HAP-1 (cell line): ENCODE measurements at places on chromosomes 1 and 21.

DNA sequence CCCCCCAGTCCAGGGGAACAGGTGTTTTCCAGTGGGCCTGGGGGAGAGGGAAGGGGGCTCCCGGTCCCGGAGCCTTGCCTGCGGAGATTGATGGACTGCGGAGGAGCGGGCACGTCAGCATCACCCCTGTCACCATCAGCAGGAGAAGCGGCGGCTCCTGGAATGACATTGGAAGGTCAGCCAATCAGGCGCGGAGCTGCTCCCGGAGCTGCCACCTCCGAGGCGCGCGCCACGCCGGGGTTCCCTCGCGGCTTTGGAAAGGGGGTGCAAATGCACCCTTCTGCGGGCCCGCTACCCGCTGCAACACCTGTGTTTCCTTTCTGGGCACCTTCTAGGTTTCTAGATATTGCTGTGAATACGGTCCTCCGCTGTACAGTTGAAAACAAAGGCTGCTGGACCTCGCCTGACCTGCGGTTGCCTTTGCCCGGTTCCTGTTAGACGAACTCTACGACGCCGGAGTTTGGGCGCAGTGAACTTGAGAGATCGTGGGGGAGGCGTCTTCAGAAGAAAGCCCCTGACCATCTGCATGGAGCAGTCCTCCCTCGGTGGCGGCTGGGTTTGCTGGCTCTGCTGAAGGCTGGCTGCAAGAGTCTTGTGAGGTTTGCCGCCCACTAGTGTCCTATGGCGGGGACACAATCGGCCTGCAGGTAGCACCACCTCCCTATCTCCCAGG, 5.3 kb downstream of the DSCAM start:
- no peak for DNase-seq

- no peak for DNase-seq
These were observed 216.2 kb downstream of the SEC16B start for GRCh38 chr1:177753655-177754054.

DNA sequence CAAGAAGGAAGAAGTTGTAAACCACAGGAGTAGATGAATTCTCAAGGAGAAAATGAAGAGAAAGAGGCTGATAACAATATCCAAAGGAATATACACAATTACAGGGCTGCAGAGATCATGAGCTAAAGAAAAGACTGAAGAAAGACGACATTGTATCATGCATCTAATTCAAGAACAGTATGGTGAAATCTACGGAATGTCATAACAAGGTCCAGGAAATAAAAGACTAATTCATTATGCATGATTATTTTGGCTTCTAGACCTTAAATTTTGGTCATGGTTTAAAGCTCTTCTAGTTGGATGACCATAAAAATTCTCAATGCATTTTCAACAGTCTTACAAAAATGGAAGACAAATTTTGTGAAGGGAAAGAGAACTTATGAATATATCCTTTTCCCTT, 71.7 kb downstream of the SH3GLB1 start:
- DNase-seq = no peak

DNA sequence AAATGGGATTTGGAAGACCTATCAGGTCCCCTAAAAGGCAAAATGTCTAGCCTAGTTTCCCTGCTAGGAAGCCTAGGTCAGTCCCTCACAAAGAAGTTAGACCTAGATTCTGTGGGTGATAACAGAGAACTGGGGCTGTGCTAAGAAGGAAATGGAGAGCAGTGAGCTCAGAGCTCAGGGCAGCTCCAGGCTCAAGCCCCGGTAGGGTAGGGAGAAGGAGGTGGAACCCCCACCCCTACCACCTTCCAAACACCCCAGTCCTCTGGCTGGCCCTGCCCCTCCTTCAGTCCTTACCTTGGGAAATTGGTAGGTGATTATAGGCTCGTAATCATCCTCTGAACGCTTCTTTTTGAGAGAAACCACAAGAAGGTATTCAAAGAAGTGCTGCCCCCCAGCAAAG, 1.1 kb downstream of the DENND2D start:
- no peak for DNase-seq

- DNase-seq = no peak
These were observed 21.1 kb downstream of the ERRFI1 start for GRCh38 chr1:8004803-8005573.

DNA sequence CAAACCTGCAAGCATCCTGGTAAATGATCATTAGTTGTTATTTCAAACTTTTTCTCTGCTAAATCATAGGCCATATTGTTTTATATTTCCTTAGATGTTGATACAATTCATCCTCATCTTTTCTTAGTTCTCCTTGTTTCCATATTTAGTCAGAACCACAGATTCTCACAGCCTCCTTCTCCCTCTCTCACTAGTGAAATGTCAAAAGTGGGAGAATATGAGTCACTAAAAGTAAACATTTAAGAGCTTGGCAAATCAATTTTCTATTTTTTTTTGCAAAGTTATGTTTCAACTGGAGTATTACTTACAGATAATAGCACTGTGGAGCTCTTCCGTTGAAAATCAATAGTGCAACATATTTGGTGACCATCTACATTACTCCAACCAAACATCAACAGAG, 308.8 kb downstream of the COL11A1 start:
- no peak for DNase-seq

DNA sequence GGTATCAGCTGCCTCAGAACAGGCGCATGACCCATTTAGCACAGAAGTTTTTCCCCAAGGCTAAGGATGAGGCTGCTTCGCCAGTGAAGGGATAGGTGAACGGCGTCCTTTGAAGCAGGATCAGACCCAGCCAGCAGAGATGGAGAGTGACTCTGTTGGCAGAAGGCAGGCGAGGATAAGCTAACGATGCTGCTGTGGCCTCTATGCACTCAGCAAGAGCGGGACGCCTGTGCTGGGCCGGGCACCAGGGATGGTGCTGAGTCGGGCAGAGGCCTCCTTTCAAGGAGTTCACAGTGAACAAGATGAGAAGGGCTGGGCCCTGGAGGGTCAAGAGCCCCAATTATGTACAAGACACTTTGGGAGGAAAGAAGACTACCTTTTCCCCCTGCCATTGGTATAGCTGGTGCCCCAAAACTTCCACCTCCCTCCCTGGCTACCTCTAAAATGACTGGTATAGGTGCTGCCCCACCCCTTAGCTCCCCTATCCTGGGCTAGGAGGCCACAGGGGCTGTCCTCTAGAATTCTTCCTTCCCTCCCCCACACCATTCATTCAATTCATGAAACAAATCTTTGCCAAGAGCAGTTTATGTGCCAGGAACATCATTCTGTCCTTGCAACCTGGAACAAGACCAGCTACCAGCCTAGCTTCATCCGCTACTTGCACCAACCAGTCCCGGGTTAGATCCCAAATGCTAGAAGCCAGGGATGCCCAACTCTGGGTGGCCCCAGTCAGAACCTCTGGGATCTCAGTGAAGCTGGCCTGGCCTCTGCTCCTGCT, 7.5 kb downstream of the XKR8 start:
- no peak for DNase-seq

GRCh38 chr1:198281911-198282310, 125.1 kb downstream of the NEK7 start:
- DNase-seq = no peak

DNA sequence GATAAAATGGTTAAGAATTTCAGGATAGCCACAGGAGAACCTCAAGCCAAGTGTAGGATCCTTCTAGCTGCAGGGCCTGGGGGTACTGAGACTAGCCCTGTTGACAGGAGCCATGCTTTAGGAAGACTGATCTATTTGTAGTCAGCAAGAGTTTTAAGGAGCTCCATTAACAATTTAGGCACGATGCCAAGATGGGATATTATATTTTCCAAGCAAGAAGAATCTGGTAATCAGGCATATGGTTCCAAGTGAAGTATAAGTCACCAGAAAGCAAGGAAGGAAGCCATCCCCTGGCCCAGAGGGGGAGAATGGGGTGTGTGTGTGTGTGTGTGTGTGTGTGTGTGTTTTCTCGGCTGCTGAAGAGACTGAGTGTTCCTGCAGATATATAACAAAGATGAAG, 7.0 kb downstream of the IFNAR2 start:
- DNase-seq = no peak

DNA sequence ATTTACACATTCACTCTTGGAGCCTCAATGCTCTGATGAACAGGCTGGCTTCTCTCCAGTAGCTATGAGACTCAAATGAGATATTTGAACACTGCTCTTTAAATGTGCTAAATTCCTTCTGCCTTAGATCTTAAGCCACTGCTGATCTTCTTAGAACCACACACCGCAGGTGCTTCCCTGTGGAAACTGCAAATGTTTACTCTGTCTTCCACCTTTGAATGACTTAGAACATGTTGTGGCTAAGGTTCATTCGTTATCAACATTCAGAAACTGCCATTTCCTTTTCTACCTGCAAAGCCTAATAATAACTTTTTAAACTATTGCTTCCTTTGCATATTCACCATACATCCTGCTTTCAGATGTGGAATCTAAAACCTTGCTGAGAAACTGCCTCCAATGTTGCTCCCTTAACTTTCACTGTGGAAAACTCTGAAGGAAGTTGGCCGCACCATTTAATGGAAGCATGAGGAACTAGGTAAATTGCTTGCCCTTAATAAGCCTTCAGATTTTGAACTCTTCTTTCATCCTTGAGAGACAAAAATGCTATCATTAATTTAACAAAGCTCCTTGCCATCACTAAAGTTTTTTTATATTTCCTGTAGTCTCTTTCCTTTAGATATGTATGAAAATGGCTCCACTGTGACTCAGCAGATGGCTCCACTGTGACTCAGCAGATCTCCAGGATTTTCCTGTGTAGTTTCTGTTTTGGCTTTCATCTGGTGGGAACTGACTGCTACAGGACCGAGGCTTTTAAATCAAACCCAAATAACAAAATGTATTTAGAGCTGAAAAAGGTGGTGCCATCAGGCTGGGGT, 143.8 kb downstream of the TNFSF18 start:
- DNase-seq = no peak

DNA sequence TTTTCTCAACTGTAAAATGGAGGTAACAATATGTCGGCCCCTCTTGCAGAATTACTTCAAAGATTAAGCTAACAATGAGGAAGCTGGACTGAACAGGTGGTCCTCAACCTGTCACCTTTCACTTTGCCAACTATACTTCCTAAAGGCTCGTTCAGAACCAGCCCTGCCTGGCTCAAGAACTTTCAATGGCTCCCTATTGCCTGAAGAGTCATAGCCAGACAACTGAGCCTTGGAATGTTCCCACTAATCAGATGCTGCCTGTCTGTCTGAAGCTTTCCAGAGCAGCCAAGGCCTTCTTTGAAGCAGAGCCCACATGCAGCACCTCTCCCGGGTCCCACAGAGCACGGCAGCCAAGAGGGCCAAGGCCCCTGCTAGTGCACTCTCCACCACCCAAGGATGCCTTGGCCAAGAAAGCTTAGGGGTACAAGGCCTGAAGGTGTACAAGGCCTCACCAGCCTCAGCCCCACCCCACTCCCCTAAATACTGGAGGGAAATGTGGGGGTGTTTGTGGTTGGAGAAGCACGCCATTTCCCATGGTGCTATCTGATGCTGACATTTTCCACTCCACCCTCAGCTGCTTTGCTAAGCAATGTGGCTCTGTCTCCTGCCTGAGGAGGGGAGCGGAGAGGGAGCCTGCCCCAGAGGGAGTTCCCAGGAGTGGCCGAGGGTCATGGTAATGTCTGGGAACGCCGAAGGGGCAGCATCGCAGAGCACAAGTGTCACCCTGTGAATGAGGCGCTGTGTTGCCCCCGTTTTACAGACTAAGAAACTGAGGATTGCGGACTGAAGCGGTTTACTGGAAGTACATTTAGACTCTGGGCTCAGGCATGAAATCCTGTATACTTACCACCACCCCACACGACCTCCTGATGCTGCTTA, 8.2 kb upstream of the LAPTM5 start:
- no peak for DNase-seq

- no peak for DNase-seq
These were observed 26.3 kb downstream of the KCNN3 start for GRCh38 chr1:154843636-154844296.

DNA sequence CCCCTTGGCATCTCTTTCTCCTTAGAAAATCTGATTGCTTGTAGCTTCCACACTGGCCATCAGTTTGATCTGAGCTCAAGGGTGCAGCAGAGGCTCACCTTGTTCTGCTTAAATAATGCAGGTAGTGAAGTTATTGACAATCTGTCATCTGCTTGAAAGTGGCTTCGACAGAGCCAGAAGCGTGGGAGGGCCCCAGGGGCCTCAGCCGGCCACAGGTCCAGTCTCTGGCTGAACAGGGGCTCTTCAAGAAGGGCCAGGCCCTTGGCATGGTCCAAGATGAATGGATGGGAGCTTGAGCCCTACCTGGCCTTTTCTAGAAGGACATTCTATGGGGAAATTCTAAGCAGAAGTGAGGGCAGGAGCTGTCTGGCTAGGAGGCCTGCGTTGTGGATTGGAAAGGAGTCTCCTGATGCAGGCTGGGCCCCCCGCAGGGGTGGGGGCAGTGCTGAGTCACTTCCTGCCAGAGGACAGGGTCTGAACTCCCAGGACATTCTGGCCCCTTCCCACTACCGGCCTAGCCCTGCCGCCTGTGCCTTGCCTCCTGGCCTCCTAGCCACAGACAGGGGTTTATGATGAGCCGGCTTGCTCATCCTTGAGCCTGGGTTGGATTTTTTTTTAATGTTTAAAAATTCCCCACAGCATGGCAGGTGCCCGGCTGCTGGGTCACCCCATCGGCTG, 162.3 kb upstream of the VAMP3 start:
- DNase-seq = no peak

DNA sequence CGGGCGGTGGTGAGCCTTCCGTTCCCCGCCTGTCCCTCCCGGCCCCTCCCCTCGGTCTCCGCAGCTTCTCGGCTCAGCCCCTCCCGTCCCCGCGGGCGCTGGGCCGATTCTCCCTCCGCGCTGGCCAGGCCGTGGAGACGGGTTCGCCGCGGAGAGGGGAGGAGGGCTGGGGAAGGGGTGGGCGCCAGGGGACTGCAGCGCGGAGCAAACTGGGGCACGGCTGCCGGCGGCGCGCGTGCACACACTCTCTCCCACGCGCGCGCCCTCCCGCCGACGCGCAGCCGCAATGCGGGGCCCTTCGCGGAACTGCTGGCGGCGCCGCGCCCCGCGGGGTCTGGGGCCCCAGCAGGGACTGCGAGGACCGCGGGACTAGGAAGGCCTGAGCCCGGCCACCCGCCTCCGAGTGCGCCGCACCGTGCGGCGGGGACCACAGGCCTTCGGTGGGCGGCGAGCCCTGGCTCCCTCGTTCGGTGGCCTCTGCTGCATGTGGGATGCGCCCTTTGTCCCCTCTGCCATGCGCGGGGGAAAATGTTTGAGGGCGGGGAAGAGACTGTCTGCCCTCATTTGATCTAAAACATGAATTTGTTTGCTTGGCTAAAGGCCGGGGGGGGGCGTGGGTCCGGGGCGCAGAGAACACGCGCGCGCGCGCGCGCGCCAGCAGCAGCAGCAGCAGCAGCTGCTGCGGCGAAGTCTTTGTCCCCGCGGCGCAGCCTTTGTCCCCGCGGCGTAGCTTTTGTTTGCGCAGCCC, 90.7 kb upstream of the VAMP3 start:
- DNase-seq = peak; percentile 70

GRCh38 chr1:86389307-86389706, 6.8 kb downstream of the ODF2L start:
- no peak for DNase-seq

GRCh38 chr21:14870853-14871149, 194.0 kb downstream of the NRIP1 start:
- DNase-seq = no peak

DNA sequence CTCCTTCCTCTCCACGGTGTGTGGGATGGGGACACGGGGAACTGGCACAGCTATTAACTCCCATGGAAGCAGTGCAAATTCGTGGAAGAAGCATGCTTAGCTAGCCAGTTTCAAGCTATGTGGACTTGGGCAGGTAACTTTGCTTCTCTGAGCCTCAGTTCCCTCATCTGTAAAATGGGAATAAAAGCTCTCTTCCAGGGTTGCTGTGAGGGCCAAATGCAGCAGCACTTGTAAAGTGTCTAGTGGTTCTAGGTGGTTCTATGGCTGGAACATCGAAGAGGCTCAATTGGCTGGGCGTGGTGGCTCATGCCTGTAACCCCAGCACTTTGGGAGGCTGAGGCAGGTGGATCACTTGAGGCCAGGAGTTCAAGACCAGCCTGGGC, 43.3 kb downstream of the DHRS3 start:
- DNase-seq = no peak
